Fibroblast of skin of right quadriceps (primary cell): ENCODE measurements at places on chromosomes 6 and 20.
A peak's percentile ranks its signal among the peaks of the same experiment; 100 is the strongest.

DNA sequence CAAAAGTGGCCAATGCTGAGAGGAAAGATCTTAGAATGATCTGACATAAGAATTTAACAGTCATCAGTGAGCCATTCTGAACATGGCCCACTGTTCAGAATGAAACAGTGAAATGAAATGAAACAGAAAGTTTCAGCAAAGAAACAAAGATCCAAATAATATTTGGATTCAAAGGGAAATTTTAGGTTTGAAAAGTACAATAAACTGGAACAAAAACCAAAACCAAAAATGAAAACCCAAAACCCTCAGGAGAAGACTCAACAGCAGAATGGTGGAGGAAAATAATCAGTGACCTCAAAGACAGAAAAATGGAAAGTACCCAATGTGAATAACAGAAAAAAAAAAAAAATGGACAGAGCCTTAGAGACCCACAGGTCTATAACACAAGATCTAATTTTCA, 66.1 kb upstream of the EMILIN3 start:
- DNase-seq: no peak

GRCh38 chr6:31115941-31116560, 1.5 kb downstream of the PSORS1C1 start:
- DNase-seq: no peak

- DNase-seq: no peak
Measured at GRCh38 chr20:13170771-13171170, 50.3 kb upstream of the ISM1 start.

- DNase-seq: peak; percentile 74
Measured at GRCh38 chr6:27547157-27548075, 74.5 kb upstream of the ZNF184 start.

- peak; percentile 99 for DNase-seq
Measured at GRCh38 chr20:33719989-33720709, at the start of gene PXMP4. Gene PXMP4, minus strand, starts transcription at chr20:33720310. Its CDS starts 103 bp downstream, at chr20:33720207.

DNA sequence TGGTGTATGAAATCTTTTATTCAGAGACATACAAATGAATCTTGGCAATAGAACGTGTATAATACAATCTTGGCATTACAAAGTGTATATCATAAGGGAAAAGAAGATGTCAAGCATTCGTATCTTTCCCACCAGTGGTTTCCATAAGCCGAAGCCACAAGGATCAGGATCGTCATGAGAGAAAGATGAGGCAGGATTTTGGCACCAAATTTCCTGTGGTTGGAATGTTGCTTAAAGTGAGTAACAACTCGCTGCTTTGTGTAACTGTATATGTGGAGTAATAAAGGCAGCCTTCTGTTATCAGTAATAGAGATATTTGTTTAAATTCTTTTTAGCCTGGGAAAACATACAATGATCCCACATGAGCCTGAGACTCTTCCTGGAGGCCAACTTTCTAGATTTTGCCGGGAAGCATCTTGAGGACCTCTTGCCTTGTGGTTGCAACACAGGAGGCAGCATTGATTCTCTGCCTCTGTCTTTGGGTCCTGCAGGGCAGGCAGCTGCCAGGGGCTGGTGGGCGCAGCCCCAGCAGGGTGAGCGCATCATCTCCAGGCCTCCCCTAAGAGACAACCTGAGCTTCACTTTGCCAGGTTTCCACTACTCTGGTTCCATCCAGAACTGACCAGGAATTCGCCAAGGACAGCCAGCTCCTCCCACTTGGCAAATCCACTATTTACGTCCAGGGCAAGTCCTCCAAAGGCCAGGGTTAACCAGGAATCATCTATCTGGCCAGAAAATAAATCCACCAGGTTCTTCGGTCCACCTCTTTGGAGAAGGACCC, 230.9 kb upstream of the SULF2 start:
- DNase-seq: peak; percentile 100

DNA sequence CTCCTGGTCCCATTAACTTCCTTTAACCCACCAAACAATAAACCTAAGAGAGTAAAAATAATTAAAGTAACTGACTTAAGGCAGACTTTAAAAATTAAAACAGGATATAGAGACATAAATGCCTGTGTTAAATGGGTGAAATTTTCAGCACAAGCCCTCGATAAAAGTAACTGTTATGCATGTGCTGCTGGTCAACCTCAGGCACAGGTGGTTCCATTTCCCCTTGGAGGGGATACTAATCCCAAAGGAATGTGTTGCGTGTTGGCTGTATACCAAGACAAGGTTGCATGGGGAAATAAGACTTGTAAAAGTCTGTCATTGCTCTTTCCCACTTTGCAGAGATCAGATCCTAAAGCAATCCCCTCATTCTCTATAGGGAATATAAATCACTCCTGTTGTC, 25.8 kb downstream of the HLA-A start:
- DNase-seq: peak; percentile 48

DNA sequence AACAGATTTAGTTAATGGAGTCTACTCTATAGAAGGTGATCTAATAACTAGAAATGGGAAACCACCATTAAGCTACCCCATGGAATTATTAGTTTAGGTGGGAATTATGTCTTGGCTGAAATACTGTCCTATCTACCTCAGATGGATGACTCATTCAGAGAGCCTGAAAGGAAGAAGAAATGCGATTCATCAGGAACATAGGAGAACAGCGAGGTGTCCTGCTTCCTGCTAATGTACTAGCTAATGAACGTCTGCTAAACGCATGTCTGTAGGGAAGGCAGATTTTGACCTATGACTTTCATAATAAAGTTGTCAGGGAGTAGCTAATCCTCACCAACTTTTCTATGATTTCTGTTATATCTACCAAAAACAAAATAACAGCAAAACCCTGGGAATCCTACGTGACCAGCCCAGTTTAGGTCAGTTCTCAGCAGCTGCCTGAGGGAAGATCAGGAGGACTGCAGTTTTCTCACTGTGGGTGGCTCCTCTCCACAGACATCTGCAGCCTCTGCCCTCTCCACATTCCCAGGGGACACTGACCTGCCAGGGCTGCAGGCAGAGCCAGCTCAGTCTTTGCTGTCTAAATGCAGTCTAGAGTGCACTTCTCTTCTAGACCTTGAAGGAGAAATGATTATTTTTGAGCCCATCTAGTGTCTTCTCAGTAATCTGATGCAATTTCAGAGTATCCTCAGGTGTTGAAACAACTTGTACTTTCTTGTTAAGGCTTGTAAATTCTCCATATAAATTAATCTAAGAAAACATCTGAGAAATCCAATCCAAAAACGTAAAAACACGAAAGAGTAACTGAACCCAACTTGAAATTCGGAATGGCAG, 18.1 kb upstream of the SFT2D1 start:
- DNase-seq: no peak
